ENCODE measurements at places on chromosomes 2 and 18.

GRCh38 chr2:210199854-210200253, 25.4 kb downstream of the ACADL start:
- DNase-seq: no peak

- DNase-seq: no peak
Measured at GRCh38 chr2:206240327-206240726, 34.1 kb upstream of the ZDBF2 start.

GRCh38 chr2:113028112-113028511, 22.9 kb downstream of the IL36A start:
- DNase-seq: no peak

GRCh38 chr2:180343528-180344345, 336.6 kb upstream of the CWC22 start:
- no peak for DNase-seq

DNA sequence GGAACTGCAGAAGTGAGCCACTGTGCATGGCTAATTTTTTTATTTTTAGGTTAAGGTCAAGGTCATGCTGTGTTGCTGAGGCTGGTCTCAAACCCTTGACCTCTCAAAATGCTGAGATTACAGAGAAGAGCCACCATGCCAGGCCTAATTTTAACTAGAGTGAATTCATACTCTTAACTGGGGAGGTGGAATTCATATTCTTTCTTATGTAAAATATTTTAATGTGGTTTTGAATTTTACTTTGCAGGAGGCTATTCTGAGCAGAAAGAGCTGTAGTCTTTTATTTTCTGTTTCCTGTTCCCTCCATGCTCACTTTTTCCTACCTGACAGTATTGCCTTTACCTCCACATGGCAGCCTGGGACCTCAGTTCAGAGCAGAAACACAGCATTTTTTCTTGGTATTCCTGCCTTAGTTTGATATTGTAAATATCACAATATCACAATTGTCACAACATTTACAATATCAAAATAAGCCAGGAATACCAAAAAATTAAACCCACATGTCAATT, 37.1 kb upstream of the CCNYL1 start:
- no peak for DNase-seq

- DNase-seq: no peak
Measured at GRCh38 chr18:23213200-23213599, 77.9 kb downstream of the CABLES1 start.

DNA sequence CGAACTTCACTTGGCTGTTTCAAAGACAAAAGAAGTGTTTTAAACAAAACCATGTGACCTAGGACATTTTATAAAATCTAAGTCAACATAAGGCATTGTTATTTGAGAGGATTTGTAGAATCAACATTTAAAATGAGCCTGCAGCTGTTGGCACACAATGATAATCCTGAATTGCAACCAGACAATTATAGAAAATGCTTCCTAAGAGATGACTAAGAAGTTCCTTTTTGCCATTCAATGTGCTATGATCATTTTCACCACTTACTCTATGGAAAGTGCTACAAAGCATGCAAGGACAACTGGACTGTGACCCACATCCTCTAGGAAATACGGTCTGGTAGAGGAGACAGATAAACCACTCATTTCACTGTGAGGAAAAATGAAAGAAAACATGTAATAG, 246.4 kb downstream of the CDH20 start:
- DNase-seq: no peak

GRCh38 chr2:241996100-241996499, 126.6 kb downstream of the RTP5 start:
- DNase-seq: no peak

DNA sequence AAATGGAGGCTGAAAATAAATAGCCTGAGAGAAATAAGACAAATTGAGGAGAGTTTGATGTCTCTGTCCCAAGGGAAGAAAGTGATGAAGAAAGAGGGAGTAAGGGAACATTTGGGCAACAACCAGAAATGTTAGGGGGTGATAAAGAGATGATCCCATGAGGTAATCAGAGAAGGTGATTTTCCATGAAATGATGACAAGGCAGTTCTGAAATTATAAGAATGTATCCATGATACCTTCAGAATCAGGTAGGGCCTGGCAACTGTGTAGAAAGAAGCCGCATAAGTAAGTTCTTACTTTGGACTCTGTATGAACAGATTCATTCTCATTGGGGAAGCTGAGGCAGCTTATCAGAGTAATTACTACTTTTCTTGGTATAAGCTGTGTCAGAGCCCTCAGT, 106.1 kb downstream of the THSD7B start:
- DNase-seq: no peak

GRCh38 chr2:31248139-31248538, 14.2 kb downstream of the EHD3 start:
- DNase-seq: no peak

GRCh38 chr2:223053484-223054192, 1.6 kb downstream of the KCNE4 start:
- no peak for DNase-seq

- no peak for DNase-seq
Measured at GRCh38 chr2:236162031-236162845, 5.9 kb downstream of the GBX2 start.

DNA sequence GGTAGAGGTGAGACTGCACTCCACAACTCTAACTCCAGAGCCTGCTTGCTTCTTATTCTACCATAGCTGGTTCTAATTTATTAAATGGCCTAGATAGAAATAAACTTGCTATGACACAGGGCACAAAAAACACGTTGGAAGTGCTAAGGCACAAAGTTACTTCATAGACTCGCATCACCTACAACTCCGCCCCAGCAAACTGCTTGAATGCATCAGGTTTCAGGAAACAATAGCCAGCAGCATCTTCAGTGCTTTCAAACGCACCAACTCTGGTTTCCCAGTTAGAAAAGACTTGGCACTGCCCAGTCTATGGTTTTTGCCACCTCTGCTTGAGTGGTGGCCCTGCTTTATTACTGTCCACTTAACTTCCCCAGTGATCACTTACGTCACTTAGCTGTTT, 142.6 kb downstream of the RIF1 start:
- no peak for DNase-seq

Measured in NCI-H1105 (cell line).